Left ventricle myocardium inferior (tissue), 1 donor: ENCODE measurements at places on chromosomes 1 and 21. TPM values are rescaled to one million over a fixed set of nuclear protein-coding genes. Genes with fewer than 3 reads are reported as not detected.

GRCh38 chr1:58434181-58434580, 112.3 kb downstream of the OMA1 start:
- DNase-seq, result no peak

The LRRC8B gene
- total RNA-seq, result 3.6 TPM

DNA sequence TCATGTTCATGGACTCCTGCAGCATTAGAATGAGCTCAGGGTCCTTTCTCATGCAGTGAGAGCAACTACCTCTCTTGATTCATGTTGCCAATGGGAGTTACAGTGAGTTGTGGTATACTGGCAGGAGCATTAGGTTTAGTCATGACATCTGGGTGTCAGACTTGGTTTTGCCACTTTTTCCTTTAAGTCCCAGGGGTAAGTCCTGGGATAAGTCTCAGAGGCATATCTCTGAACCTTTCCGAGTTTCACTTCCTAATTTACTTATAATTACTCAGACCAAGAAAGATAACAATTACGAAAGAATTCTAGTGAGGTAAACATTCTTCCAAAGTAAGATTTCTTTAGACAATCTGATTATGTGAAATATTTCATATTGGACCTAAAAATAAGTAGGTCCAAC, 606.0 kb downstream of the SMYD3 start:
- DNase-seq, result no peak

- no peak for DNase-seq
Observed at GRCh38 chr1:48039088-48040054, 42.2 kb upstream of the TRABD2B start.

- no peak for DNase-seq
Observed at GRCh38 chr1:160129558-160129957, 14.0 kb downstream of the ATP1A2 start.

GRCh38 chr1:4002741-4003140, 102.7 kb upstream of the C1orf174 start:
- no peak for DNase-seq

The CSF1 gene
- total RNA-seq, result 13.9 TPM

DNA sequence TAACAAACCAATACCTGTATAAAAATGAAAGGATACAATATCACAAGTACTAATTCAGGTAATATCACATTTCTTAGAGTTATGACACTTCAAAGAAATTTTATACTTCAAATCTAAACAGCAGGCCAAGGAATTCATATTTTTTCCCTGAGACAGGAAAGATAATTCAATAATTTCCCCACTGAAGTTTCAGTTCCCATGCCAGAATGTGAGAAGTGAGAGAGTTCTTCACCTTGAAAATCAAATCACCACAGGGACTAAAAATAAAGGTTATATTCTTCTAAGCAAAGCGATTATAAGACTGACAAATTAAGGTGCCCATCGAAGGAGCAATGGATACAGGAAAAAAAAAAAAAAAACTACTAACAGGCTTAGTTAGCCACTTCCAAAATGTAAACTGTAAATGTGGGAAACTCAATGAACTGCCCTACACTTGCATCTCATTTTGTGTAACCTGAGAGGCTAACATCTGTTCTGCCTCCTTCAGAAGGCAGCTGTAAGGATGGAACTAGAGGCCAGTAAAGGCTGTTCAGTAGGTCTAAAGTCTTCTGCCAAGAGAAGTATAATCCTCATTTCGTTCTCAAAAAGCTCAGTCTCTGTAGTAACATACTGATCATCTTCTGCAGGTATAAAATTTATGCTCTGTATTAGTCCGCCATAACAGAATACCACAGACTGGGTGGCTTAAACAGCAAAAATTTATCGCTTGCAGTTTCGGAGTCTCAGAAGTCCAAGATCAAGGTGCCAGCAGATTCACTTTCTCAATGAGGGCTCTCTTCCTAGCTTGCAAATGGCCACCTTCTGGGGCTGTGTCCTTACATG, 127.8 kb downstream of the RERE start:
- DNase-seq, result no peak

DNA sequence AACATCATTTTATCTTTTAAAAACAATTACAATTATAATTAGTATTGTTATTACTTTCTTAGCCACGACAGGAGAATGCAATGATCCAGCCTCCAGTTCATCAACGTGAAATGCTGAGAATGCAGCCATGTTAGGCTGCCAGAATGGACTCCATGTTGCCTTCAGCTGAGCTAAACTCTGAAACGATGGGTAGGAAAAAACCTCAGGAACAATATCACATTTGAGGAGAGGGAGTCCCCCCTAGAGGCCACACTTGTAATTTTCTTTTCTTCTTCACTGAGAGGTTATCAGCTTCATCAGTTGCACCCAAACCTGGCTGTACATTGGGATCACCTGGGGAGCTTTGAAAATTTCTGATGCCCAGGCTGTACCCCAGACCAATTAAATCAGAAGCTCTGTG, 34.6 kb upstream of the DNAH14 start:
- DNase-seq, result no peak

DNA sequence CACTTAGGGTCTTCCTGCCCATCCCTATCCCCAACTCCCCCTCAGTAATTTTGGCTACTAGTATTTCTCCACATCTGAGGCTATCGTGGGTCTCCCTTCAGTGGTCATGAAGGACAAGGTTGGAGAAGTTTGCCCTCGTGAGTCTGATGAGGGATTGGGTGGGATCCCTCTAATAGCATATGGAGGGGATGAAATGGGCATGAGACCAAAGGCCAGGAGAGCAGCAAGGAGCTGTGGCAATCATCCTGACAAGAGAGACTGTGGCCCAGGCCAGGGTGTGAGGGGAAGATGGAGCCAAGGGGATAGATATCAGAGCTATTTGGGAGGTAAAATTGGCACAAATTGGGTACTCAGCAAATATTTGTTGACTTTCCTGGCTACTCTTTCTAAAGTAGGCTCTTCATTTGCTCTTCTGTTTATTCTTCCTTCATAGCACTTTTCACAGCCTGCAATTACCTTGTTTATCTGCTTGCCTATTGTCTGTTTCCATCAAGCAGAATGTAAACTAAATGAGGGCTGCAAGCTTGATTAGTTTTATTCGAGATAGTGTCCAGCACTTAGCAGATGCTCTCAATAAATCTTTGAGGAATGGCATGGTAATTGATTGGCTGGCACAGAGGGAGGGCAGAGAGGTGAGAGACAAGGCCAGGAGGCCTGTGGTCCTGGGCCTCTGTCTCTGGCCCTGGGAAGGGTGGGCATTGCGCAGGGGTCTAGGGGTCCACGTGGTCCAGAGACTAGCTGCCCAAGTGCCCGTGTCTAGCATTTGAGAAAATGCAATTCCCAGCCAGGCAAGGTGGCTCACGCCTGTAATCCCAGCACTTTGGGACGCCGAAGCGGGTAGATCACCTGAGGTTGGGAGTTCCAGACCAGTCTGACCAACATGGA, 1.5 kb upstream of the PLK3 start:
- peak; percentile 19 for DNase-seq

- DNase-seq, result no peak
Observed at GRCh38 chr1:54266908-54267307, 66.9 kb downstream of the MRPL37 start.

GRCh38 chr1:215377746-215378145, 189.4 kb upstream of the KCTD3 start:
- DNase-seq, result no peak

DNA sequence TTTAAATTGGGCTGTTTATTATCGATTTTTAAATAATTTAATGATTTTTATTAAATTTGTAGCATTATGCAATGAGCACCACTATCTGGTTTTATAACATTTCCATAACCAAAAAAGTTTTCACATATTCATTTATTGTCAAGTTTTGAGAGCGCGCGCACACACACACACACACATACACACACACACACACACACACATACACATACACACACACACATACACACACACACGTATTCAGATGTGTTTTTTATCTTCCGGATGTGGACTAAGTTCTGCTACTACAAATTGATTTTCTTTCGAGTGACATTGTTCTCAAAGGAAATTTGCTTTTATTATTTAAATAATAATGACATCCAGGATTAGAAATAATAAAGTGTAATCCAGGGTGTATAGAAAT, 16.3 kb downstream of the CACHD1 start:
- DNase-seq, result no peak

The C1orf21 gene
- 79.9 TPM for total RNA-seq

The SYDE2 gene
- 21.4 TPM for total RNA-seq

The ALX3 gene
- total RNA-seq, result not detected

The MSTO1 gene
- total RNA-seq, result 13.1 TPM

The NUDT17 gene
- total RNA-seq, result 2.2 TPM

GRCh38 chr1:173852105-173852504, 15.7 kb downstream of the GAS5 start:
- no peak for DNase-seq

DNA sequence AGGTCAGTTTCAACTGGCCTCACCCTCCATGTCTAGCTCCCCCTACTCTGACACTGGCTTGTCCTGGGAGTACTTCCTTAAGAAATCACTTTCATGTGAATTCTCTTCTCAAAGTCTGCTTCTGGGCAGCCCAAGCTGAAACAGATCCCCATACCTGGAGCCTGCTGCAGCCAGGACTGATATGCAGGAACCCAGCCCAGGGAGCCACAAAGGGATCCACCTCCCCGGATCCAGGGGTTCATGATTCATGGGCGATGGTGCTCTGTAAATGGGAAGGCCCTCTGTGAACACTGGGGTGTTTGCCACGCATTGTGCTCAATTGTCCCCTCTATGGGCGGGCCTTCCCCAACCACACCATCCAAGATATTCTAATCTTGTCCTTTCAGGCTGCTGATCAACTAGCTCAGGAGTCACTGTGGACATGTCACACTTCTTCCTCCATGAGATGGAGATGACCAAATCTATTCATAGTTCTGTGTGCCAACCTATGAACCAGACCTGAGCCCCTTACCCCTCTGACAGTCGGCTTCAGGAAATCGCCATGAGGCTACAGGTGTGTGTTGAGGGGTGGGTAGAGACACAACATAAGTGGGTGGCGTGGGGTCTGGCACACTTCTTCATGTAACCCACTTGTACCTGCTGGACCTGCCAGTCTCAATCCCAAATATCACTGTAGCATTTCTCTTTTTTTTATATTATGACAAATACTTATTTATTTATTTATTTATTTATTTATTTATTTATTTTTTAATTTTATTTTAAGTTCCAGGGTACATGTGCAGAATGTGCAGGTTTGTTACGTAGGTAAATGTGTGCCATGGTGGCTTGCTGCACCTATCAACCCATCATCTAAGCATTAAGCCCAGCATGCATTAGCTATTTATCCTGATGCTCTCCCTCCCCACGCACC, 41.8 kb downstream of the RUNX3 start:
- no peak for DNase-seq

DNA sequence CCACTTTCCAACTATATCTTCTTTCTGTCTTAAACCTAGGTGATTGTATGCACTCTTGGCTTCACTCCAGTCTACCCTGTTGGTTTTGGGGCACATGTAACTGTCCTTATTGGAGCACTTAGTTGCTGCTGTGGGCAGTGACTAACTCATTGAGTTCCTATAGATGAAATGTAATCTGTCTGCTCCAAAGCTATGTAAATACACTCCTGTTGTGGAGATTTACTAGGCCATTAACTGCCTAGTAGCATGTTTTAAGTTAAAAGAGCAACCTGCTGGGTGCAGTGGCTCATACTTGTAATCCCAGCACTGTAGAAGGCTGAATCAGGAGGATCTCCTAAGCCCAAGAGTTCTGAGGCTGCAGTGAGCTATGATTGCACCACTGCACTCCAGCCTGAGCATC, 137.6 kb downstream of the ZMYM4 start:
- no peak for DNase-seq

GRCh38 chr1:19974822-19975416, 4.5 kb downstream of the PLA2G2A start:
- peak; percentile 49 for DNase-seq

GRCh38 chr1:8077120-8077573, 51.0 kb upstream of the ERRFI1 start:
- peak; percentile 55 for DNase-seq

- DNase-seq, result peak; percentile 49
Observed at GRCh38 chr1:27862671-27863537, 9.4 kb upstream of the THEMIS2 start.

The OR2L3 gene
- not detected for total RNA-seq

DNA sequence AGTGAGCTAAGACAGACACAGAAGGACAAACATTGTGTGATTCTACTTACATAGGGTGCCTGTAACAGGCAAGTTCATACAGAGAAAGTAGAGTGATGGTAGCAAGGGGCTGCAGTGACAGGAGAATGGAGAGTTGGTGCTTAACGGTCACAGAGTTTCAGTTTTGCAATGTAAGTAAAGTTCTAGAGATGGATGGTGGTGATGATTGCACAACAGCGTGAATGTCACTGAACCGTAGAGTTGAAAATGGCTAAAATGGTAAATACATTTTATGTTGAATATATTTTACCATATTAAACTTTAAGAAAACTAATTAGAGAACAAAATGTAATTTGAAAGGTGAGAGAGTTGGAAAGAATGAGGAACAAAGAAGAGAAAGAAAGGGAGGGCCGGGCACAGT, 8.7 kb downstream of the CFAP107 start:
- DNase-seq, result no peak

DNA sequence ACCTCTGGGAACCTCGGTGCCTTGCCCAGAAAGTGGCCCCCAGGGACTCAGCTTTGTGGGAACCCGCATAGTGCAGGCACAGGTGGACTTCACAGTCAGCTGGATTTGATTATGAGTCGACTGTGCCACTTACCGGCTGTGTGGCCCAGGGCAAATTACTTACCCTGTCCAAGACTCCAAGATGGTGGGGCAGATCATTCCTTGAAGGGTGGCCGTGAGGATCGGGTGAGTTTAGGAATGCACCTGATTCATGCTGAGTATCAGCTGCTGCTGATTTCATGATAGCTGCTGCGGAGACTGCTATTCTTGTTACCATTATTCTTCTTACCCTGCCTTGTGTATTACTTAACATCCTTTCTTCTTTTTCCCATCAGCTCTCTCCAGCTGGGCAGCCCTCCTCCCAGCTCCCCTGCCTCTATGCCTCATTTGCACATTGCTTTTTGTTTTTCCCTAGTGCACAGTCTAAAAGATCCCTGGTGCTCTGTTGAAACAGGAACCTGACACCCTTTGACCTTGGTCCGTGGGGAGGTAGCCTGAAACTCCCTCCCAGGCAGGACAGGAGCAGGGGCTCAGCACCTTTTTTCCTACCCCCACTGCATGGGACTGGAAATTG, 40.5 kb upstream of the FHAD1 start:
- no peak for DNase-seq

The PPFIA4 gene
- total RNA-seq, result 24.8 TPM

- no peak for DNase-seq
Observed at GRCh38 chr1:203682473-203683383, 56.1 kb downstream of the ATP2B4 start.

DNA sequence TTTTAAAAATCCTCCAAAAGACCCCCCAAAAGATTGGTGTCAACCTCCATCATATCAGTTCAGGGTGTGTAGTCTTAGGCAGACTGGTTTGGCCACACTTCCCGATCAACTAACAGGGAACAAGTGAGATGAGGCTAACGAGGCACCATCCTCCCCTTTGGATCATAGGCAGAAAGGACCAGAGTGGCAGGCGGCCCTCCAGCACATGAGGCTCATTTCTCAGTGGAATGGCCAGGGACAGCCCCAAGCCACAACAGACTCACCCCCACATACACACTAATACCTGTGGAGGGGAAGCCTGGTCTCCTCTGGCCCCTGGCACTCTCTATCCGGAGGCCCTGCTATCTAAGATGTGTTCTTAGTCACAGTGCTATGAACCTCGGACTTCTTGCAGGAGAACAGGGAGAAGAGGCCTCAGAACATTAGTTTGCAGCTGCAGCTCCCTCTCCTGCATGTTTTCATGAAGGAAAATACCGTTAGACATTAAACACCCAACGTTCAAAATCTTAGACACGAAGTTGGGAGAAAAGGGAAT, 17.3 kb upstream of the CAPN2 start:
- DNase-seq, result no peak
